Activated CD4-positive, alpha-beta T cell treated with anti-CD3 and anti-CD28 coated beads for 1 hour (primary cell): ENCODE measurements at places on chromosomes 2 and 18.
A peak's percentile ranks its signal among the peaks of the same experiment; 100 is the strongest.

DNA sequence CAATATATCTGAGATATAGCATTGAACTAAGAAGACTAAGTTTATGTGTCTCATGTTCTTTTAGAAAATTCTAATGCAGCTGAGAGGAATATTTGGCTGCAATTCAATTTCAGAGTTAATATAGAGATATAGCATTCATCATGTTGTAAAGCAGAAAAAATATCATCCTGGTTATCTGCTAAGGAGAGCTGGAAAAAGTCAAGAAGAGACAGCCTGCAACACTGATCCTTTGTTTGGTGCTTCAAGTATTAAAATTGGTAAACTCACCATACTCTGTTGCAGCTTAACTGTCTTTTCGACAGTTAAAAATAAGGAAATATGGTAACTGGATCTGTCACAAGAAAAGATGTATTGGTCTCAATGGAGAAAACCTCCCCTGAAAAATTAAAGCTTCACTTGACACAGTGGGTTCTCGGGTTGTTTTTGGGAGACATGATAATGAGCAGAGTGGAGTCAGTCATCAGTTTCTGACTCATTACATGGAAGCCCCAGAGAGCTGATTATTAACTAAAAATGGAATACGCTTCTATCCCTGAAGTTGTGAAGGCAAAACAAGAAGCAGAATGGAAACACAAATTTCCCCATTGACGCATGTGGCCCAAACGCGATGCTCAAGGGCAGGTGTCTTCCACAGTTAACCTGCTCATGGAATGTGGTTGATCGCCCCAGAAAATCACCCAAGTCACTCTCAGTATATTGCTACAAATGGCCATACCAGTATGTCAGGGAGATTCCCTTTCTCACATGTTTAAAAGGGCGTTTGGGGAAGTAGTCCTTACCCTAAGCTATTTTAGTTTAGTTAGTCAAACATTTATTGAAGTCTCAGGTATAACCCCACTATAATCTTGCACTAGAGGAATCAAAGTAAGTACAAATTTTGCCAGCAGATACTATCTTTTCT is 8.2 kb downstream of the BCL2 start:
- DNase-seq = no peak

- no peak for DNase-seq
Measured at GRCh38 chr2:12469141-12469561, 247.6 kb upstream of the TRIB2 start.

GRCh38 chr2:12855508-12855907 is 138.8 kb downstream of the TRIB2 start:
- no peak for DNase-seq

DNA sequence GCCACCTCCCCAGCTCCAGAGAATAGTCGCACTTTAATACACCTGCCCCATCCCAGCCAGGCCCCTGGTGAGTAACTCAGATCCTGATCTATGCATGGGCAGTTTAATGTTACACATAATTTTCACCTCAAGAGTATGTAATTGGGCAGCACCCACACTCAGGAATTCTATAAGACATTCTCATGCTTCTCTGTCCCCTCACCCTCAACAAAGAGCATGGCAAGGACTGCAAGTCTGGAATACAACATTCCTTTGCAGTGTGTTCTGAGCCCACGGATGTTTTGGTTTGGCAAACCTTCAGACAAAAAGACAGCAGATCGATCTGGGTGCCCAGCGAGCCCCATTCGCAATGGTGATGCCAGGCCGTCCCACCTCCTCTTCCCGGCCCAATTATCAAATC is 4.9 kb upstream of the SLC14A1 start:
- no peak for DNase-seq

- no peak for DNase-seq
Measured at GRCh38 chr2:214781226-214781625, 28.3 kb downstream of the BARD1 start.

GRCh38 chr18:58662118-58662517 is 9.1 kb upstream of the MALT1 start:
- no peak for DNase-seq

- DNase-seq = no peak
Measured at GRCh38 chr2:10546975-10547391, 98.9 kb upstream of the ODC1 start.

GRCh38 chr2:147352264-147353071 is 492.4 kb upstream of the ACVR2A start:
- no peak for DNase-seq

DNA sequence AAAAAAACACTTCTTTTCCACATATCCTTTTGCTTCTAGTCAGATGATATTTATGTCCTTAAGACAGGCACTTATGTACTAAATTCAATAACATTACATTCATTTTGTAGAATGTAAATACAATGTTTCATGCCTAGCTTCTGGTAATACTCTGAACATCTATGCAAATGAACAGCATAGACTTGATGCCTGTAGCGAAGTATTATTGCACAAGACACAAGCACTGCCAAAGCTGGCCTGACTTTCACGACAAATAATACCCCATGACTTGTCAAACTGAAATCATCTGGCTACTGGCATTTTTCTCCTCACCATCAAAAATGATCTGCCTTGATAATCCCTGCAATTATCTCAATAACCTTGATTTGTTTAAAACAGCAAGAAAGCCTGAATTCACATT is 101.3 kb downstream of the L3MBTL4 start:
- DNase-seq = no peak

DNA sequence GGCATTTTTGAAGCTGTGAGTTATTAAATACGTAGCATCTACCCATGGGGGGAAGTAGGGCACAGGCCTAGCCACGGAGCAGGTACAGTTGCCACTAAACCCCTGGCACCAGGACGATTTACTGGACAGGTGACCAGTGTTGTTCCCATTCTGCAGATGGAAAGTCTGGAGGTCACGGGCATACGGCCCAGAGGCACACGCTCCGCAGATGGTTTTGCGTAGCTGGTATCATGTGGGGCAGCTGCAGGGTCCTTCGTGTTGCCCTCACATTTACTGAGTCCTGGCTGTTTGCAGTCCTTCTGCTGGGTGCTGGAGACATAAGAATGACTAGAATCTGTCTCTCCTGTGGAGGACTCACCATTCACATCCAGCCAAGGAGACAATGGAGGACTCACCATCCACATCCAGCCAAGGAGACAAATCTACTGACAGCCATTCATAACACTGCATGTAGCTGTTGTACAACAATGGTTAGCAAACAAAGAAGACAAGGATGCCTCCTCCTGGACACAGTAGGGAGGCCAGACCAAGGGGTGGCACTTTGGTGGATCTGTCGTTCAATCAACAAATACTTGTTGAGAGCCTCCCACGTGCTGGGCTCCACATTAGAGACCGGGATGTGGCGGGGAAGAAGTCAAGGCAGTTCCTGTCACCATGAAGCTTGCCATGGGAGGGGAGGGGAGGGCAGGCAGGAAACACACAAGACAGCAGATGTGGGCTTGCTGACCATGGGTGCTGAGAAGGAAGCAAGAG is 24.9 kb downstream of the TWIST2 start:
- DNase-seq = no peak

DNA sequence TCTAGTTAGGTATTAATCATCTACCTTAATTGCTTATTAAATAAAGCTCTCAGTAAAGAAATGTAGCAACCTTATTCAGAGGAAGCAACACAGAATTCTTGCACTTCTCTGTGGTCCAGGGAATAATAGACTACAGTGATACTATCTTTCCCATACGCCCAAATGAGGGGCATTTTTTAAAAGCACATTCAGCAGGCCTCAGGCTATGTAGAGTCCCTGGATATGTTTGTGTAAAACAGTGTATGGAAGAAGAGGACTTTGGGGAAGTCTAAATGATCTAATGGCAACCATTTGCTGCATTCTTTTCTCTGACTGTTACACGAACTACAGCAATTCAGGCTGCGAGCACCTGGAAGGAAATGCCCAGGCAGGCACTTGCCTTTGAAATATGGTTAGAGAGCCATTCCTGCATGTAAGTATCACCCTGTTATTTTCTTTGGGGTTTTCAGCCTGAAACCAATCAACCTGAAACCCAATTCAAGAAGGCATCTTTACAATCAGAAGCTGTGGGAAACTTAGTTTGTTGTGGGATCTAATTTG is 1814.7 kb upstream of the CELF4 start:
- DNase-seq = no peak

DNA sequence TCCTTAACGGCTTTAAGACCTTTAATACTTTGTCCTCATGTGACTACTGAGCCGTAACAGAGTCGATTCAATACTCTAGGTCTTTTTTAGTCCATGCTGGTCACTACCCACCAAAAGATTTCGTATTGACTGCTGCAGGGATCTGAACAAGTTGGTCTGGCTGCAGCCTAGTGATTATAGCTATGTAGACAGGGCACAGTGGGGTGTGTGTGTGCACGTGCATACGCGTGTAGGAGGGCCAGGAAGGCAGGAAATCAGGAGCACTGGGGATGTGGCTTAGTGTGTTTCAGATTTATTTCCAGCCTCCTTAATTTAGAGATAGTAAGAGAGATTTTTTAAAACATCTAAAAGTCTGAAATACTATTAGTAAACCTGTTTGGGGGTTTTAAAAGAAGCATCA is 161.4 kb downstream of the MYO3B start:
- DNase-seq = no peak

- DNase-seq = no peak
Measured at GRCh38 chr2:161177969-161178368, 17.7 kb downstream of the TANK start.

DNA sequence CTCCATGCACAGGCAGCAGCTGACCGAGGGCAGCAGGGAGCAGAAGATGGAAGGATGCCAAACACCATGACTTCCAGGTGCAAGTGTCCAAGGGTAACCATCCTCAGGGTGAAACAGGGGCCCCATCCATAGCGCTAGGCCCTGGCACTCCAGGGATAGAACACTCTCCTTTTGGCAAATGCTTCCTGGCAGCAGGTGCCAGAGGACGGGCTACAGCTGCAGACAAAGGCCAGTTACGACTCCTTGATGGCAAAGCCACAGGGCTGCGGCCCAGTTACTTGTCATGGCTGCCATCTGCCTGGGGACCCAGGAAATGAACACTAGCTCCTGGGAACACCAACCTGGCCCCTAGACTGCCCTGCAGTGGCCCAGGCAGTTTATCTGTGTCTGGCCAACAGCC is 178.8 kb downstream of the TMEM163 start:
- no peak for DNase-seq

GRCh38 chr2:53512071-53512826 is 255.4 kb upstream of the CHAC2 start:
- DNase-seq = no peak

DNA sequence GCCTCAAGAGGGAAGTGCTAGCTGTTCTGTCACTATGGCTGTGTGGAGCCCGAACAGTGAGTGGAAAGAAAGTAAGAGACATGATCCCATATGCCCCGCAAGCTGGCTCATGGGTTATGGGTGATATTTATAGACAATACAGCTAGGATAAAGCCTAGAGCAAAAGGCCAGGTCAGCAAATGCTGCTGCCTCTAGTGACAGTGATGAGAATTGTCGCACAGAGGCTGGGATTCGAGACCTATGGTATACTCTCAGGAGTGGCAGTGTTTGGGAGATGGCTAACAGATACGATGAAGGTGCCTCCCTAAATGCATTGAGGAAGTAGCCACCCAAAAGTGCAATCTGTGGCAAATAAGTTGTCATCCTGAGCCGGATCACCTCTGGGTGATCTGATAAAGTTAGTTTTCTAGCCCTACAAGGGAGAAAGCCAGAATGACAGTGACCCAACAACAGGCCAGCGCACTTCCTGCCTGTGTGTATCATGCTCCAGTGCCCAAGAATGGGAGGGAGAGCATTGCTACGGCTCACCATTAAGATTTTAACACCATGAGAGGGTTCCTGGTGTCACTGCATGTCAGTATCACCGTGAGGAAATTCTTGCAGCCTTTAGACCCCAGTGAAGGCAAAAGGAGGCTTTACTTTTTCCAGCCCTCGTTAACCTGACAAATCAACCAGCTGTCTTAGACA is 92.2 kb upstream of the TGFA start:
- no peak for DNase-seq

- DNase-seq = no peak
Measured at GRCh38 chr2:16149349-16150243, 209.2 kb downstream of the MYCN start.

DNA sequence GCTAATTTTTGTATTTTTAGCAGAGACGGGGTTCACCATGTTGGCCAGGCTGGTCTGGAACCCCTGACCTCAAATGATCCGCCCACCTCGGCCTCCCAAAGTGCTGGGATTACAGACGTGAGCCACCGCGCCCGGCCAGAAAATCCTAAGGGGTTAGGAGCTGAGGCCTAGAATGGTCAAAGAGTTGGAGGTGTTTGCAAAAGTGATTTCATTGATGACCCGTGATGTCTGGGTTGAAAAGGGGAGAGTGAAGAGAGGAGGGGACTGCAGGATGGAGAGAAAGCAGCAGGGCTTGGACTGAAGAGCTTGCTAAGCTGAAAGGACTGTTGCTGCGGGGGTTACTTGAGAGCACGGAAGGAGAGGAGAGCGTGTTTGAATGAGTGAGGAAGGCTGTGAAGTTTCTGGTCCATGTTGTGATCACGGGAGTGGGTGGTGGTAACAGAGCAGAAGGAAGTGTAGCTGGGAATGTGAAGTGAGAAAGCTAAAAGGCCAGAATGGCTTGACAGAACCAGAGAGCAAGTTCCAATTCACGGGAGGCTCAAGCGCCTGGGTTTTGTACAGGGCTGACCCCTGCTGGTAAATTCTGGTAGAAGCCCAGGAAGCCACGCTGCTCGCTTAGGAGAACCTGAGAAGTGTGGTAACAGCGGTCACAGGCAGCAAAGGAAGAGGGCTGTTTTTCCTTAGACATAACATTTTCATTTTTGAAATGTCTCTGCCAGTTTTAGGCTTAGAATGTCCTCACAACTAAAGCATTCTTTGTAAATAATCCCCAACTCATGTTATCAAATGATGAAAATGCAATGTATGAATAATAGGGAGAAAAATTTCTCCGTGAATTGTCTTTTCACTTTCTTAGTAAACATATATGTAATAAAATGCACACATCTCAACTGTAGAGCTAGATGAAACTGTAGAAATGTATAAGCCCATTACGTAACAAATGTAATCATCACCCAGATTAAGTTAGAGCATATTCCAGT is 40.5 kb upstream of the ACTR2 start:
- peak; percentile 42 for DNase-seq

DNA sequence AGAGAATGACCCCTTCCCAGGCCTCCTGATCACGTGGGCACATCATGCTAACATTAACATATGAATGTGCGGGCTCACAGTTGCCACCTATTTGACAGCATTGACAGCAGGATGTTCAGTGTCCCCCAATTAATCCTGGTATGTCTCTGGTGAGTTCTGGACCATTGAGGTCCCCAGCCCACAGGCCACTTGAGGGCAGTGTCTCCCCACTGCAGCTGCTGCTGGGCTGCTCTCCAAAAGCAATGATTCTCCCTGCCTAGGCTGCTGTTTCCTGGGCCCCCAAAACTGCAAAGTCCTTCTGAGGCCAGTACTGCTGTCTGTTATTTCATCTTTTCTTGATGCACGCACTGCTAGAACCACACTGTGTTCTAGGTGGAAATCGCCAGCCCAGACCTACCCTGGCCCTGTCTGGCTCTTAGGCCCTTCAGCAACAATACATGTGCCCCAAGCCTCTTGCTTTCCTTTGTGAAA is 52.7 kb upstream of the MAPK4 start:
- no peak for DNase-seq
